Mesothelial cell of epicardium (in vitro differentiated cells): ENCODE measurements at places on chromosomes 13 and 19. TPM values are rescaled to one million over a fixed set of nuclear protein-coding genes. Genes with fewer than 3 reads are reported as not detected.

The CAB39L gene
- 13.3 to 14.7 TPM (median 14.1 TPM) in 3 replicates for total RNA-seq

The KLK12 gene
- not detected in 3 replicates for total RNA-seq

The FREM2 gene
- 82.9 to 83.5 TPM (median 83.1 TPM) in 3 replicates for total RNA-seq

The UQCRFS1 gene
- total RNA-seq, result 24.9 to 26.1 TPM (median 25.5 TPM) in 3 replicates

The CYP4F12 gene
- not detected in 3 replicates for total RNA-seq

The LRRC8E gene
- total RNA-seq, result 4.3 to 5.2 TPM (median 4.9 TPM) in 3 replicates

The PTBP1 gene
- 447 to 482 TPM (median 459 TPM) in 3 replicates for total RNA-seq

- DNase-seq, result no peak
- no peak overlapping the region for H3K4me3 ChIP-seq
- no peaks in the 10 kb centered on the region for H3K27me3 ChIP-seq
- H3K36me3 ChIP-seq, result peaks cover 21% of the 10 kb centered on the region
Measured at GRCh38 chr19:21322528-21322927, 6.7 kb downstream of the ZNF708 start.

GRCh38 chr13:23723471-23723870 is 153.3 kb downstream of the TNFRSF19 start:
- peaks cover 22% of the 10 kb centered on the region for H3K4me1 ChIP-seq
- H3K27ac ChIP-seq, result no peak overlapping the region
- H3K36me3 ChIP-seq, result no peaks in the 10 kb centered on the region
- no peak for DNase-seq
- H3K4me3 ChIP-seq, result no peak overlapping the region
- no peaks in the 10 kb centered on the region for H3K27me3 ChIP-seq

DNA sequence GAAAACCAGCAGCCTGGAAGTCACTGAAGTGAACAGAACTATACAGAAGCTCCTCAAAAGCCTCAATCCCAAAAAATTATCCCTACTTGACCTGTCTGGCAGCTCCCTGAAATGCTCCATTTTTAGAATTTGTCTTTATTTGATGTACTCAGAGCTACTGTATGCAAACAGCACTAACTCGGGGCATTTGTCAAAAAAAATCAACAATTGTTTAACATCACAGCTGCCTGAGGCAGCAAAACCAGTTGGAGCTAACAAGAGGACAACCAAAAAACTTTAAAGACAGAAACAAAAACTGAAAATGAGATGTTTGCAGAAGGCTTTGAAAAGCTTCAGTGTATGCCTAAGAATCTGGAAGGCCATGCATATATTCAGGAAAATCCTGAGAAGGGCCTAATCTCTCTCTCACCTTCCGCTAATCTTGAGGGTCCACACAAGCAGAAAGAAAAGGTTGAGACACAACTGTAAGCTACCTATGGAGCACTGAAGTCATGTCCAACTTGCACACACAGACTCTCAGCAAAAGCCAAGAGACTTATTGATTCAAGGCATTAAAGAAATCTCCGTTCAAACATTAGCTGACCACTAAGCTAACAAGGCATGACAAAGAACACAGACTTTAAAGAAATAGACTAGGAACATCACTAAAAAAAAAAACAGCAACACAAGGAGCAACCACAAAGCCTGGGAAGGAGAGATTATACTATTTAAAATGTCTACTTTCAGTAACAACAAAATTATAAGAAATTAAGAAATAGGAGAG is 16.1 kb downstream of the VWA8 start:
- peaks cover 41% of the 10 kb centered on the region for H3K36me3 ChIP-seq
- H3K27ac ChIP-seq, result no peak overlapping the region
- H3K27me3 ChIP-seq, result no peaks in the 10 kb centered on the region
- no peak overlapping the region for H3K4me3 ChIP-seq
- peaks cover 6% of the 10 kb centered on the region for H3K4me1 ChIP-seq

GRCh38 chr13:102399791-102400674 is 1.8 kb downstream of the FGF14 start:
- DNase-seq, result no peak
- H3K27me3 ChIP-seq, result peaks cover 96% of the 10 kb centered on the region
- H3K27ac ChIP-seq, result no peak overlapping the region
- peak overlapping the region; percentile 22 for H3K4me3 ChIP-seq

DNA sequence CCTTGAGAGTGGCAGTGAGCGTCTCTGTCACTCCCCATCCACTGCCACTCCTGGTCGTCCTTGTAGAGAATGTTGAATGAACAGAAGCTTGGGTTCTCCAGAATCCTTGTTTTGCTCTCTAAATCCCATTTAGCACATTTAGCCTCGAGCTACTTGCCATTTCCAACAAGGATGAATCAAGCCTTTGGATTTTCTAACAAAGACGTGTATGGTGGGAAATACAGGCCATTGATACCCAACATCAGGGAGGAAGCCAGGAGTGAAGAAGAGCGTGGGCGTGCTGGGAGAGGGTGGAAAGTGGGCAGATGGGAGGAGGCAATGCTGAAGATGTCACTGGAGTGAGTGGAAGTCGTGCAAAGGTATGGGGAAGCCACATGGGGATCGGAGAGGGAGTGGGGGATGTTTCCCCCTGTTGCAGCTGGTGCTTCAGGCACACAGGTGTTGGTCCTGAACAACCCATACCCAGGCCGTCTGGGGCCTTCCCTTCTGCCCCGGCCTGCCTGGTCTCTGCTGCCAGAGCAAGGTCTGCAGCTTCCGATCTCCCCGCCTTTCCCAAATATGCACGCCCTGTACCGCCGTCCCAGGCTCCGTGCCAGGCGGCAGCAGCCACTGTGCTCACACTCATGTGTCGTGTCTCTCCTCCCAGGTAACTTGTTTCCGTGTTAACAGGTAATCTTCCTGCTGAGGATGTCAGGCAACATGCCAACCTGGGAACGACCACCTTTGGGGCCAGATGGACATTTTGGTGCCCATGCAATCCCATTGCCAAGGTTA is 48.7 kb downstream of the ZIC5 start:
- H3K27me3 ChIP-seq, result peaks cover 40% of the 10 kb centered on the region
- no peak for DNase-seq
- no peak overlapping the region for H3K4me3 ChIP-seq
- no peak overlapping the region for H3K27ac ChIP-seq
- no peaks in the 10 kb centered on the region for H3K4me1 ChIP-seq

GRCh38 chr19:49249933-49250332 is 75.1 kb downstream of the SLC6A16 start:
- H3K36me3 ChIP-seq, result no peaks in the 10 kb centered on the region
- peaks cover 19% of the 10 kb centered on the region for H3K27me3 ChIP-seq

DNA sequence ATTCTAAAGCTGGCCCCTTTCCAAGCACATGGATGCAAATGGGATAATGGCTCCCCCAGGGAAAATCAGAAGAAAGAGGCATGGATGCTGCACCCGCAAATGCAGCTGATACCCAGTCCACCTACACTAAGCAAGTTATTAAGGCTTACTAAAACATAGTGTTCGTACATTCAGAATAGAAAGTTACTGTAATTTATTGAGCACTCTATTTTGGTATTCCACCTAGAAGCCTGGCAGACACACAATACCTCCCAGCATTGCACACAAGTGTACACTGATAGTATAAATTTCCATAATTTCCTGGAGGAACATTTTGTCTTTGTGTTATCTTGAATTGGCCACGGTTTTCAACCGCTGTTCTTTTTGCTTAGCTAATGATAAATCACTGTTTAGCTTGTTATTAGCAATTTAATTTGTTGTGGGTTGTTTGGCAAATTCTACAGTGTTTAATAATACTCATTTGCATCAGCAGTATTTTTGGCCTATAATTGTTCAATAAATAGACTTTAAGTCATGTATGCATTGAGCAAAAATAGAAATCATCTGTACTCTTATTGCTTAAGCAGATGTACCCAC is 94.5 kb upstream of the MRI1 start:
- H3K4me3 ChIP-seq, result no peak overlapping the region
- no peak overlapping the region for H3K27ac ChIP-seq
- H3K4me1 ChIP-seq, result peaks cover 2% of the 10 kb centered on the region
- H3K36me3 ChIP-seq, result no peaks in the 10 kb centered on the region

- no peak overlapping the region for H3K27ac ChIP-seq
- H3K27me3 ChIP-seq, result no peaks in the 10 kb centered on the region
- H3K4me3 ChIP-seq, result no peak overlapping the region
- H3K36me3 ChIP-seq, result peaks cover 19% of the 10 kb centered on the region
- H3K4me1 ChIP-seq, result no peaks in the 10 kb centered on the region
Measured at GRCh38 chr19:5698635-5699422, 8.7 kb downstream of the RPL36 start.

DNA sequence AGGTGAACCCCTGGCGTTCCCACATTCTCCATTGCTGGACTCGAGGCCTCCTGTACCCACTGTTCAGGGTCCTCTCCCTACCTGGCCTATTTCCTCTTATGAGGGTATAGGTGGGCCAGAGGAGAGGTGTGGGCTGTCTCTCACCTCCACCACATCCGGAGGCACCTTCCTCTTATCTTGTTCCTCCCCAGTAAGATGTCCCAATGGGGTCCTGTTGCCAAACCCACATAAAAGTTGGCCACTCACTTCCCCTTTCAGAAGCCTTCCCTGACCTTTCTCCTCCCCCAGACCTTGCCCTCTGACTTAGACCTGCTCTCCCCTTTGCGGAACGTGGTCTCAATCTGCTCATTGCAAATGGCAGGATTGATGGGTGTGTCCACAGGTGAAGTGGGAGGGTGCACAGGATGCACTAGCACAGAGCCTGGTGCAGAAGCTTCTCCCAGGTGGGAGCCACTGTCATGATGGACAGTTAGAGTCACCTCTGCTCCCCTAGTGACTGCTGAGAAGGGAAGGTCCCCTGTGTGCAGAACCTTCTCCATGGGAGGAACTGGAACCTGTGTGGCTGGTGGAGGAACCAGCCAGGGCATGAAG is 1.3 kb downstream of the CYP4F3 start:
- H3K4me1 ChIP-seq, result no peaks in the 10 kb centered on the region
- peaks cover 2% of the 10 kb centered on the region for H3K36me3 ChIP-seq
- no peak overlapping the region for H3K27ac ChIP-seq
- no peaks in the 10 kb centered on the region for H3K27me3 ChIP-seq
- no peak for DNase-seq

DNA sequence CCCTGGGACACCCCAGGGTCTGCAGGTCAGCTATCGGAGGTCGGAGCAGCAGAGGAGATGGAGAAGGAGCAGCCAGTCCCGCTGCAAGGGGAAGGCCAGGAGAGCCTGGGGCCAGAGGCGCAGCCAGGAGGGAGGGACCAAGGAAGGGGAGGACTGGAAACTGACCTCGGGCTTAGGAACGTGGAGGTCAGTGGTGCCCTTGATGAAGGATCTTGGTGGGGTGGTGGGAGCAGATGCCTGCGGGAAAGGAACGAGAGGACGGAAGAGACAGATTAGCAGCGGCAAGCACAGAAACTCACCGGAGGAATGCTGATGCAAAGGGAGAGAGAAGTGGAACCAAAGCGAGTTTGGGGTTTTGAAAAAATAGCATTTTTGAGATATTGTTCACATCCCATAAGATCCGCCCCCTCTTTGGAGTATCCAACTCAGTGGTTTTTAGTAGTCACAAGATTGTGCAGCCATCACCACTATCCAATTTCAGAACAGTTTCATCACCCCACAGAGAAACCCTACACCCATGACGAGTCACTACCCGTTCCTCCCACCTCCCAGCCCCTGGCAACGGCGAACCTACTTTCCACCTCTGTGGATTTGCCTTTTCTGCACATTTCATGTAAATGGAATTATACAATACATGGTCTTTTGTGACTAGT is 22.1 kb downstream of the PLEKHF1 start:
- H3K27ac ChIP-seq, result no peak overlapping the region
- peaks cover 2% of the 10 kb centered on the region for H3K27me3 ChIP-seq
- no peaks in the 10 kb centered on the region for H3K4me1 ChIP-seq
- DNase-seq, result no peak
- H3K36me3 ChIP-seq, result peaks cover 4% of the 10 kb centered on the region
- H3K4me3 ChIP-seq, result no peak overlapping the region

DNA sequence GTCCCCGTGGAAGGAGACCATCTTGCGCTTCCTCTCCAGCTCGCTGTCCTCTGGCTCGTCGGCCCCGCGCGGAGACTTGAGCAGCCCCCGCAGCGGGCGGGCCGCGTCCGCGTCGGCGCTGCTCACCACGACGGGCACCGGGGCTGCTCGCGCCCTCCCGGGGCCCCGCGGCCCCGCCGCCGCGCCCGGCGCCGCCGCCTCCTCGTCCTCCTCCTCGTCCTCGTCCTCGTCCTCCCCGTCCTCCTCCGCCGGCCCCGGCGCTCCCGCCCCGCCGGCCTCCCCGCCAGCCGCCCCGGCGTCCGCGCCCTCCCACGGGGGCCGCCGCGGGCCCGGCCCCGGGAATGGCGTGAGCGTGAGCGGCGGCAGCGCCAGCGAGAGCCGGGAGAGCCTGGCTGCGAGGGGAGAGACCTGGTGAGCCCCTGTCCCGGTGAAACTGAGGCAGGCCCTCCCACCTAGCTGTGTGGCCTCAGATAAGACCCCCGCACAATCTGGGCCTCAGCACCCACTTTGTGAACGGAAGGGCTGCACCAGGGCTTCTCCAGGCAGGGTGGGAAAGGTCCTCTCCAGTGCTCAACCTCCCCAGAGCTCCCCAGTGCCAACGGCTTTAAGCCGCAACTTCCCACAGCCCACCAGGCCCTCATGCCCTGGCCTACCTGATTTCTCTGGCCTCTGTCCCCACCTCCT is 17.8 kb downstream of the LMTK3 start:
- peaks cover 34% of the 10 kb centered on the region for H3K4me1 ChIP-seq
- peak overlapping the region; percentile 87 for H3K27ac ChIP-seq
- H3K4me3 ChIP-seq, result peak overlapping the region; percentile 75
- peaks cover 7% of the 10 kb centered on the region for H3K27me3 ChIP-seq

- H3K4me3 ChIP-seq, result no peak overlapping the region
- H3K27me3 ChIP-seq, result no peaks in the 10 kb centered on the region
- no peak for DNase-seq
Measured at GRCh38 chr13:111303559-111303958, 16.9 kb upstream of the TEX29 start.

- H3K27me3 ChIP-seq, result no peaks in the 10 kb centered on the region
- H3K27ac ChIP-seq, result no peak overlapping the region
- peaks cover 9% of the 10 kb centered on the region for H3K4me1 ChIP-seq
- DNase-seq, result no peak
- peaks cover 11% of the 10 kb centered on the region for H3K36me3 ChIP-seq
- H3K4me3 ChIP-seq, result no peak overlapping the region
Measured at GRCh38 chr13:73844986-73845385, 289.2 kb downstream of the KLF12 start.

GRCh38 chr19:3210347-3211017 is 14.0 kb upstream of the CELF5 start:
- H3K27ac ChIP-seq, result no peak overlapping the region
- DNase-seq, result no peak
- H3K4me3 ChIP-seq, result no peak overlapping the region
- H3K36me3 ChIP-seq, result peaks cover under 1% of the 10 kb centered on the region
- no peaks in the 10 kb centered on the region for H3K4me1 ChIP-seq

DNA sequence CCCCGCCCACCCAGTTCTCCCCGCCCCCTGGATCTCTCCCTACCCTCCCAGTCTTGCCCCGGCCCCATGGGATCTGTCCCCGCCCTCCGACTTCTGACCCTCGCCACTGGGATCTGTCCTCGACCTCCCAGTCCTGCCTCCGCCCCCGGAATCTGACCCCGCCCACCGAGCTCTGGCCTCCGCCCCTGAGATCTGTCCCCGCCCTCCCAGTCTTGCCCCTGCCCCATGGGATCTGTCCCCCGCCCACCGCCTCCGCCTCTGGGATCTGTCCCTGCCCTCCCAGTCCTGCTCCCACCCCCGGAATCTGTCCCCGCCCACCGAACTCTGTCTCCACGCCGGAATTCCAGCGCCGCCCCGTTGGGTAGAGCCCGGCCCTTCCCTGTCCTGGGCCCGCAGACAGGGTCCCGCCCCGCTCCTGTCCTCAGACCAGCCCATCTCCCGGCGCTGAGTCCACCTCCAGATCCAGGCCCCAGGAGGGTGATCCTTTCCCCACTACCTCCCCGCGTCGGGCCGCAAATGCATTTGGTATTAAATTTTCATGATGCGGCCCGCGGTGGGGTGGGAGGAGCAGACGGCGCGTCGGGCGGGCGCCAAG is 1.5 kb upstream of the SLC17A7 start:
- peak overlapping the region; percentile 75 for H3K4me3 ChIP-seq
- H3K36me3 ChIP-seq, result peaks cover 4% of the 10 kb centered on the region
- peaks cover 18% of the 10 kb centered on the region for H3K4me1 ChIP-seq
- DNase-seq, result peak; percentile 73
